ENCODE measurements at places on chromosomes 4 and X.

- no peak for DNase-seq
Measured at GRCh38 chr4:145316897-145317574, 136.6 kb upstream of the OTUD4 start.

DNA sequence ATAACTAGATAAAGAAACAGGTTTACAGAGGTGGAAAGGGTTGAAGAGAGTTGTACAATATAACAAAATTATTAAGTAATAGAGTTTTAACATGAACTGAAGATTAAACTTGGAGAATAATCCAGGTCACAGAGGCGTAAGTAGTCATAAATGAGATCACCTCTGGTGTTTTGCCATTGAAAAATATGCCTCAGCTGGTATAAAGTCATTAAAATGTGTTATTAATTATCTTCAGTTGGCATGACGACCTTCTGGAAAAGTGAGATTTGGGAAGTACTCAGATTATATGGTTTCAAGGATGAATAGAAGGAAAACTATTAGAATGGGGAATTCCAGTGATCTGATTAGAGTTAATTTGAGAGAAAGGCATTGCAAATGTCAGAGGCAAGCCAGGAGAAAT is 237.5 kb upstream of the ANXA10 start:
- DNase-seq = no peak

- DNase-seq = no peak
Measured at GRCh38 chr4:56271131-56271530, 116.2 kb downstream of the AASDH start.

DNA sequence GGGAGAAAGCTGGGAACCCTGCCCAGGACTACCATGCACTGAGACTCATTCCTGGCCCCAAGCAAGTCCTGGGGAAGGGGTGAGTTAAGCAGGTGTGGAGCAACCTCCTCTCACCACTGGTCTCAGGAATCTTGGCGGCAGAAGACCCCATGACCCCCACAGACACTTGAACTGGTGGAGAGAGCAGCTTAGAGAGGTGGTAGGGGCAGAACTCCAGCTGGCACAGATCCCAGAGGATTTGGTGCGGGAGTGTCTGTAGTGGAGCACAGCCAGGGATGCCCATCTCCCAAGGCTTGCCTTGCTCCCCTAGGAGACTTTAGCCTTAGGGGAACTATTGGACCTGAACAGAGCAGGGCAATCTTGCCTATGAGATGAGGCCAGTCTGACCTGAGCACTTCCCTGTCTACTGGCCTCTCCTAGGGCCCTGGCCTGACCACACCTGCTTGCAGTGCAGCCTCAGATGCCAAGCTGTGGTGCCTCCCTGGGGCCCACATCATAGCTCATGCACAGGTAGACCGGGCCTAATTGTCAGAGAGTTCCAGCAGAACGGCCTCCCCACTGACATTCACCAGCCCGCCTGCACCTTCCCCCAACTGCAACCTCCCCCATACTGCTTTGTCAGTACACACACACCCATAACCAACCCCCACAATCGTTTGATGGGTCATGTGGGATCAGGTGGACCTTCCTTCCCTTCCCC is 78.0 kb downstream of the NAA11 start:
- DNase-seq = no peak

DNA sequence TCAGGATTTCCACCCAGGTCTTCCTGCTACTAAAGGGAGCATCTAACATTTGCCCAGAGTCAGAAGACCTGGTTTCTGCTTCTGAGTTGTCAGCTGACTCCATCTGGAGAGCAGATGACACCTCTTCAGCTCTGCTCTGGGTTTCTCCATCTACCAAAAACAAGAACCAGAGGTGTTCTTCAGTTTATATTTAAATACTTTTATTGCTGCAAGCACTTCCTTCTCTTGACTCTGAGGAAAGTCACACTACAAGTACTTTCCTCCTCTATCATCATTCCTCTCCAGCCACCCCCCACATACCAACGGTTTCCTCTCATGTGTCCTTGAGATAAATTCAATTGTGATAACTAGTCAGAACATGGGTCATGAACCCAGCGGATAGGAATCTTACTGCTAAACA is 88.4 kb downstream of the PPP3CA start:
- no peak for DNase-seq

DNA sequence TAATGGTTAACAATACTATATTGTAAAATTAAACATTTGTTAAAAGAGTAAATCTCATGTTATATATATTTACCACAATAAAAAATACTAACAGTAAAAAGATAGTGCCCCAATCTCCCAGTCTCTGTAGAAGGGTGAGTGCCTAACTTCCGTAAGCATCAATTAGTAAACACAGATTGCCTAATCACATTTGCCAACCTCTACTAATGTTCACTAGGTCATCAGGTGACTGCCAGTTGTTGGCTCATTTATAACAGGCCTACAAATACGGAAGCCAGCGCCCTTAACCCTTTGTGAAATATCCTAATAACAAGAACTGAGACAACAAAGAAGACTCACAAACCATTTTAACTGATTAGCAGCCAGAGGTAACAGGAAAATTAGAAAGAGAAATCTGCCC is 345.1 kb downstream of the INPP4B start:
- DNase-seq = no peak

Data from effector CD4-positive, alpha-beta T cell (primary cell).